T-helper 2 cell treated with Interferon-gamma antibody and Interleukin-4, amounts not matched to agents 5 μg/mL and 100 μg/mL, for 36 hours (primary cell): ENCODE measurements at places on chromosomes 11 and 22.
A peak's percentile ranks its signal among the peaks of the same experiment; 100 is the strongest.

GRCh38 chr11:94283678-94284077 lies 20.7 kb upstream of the IZUMO1R start:
- no peak for DNase-seq

GRCh38 chr11:133559382-133559781 lies 27.1 kb upstream of the OPCML start:
- DNase-seq, result no peak

- no peak for DNase-seq
Measured at GRCh38 chr11:124176925-124177715, 6.0 kb upstream of the OR10D3 start.

DNA sequence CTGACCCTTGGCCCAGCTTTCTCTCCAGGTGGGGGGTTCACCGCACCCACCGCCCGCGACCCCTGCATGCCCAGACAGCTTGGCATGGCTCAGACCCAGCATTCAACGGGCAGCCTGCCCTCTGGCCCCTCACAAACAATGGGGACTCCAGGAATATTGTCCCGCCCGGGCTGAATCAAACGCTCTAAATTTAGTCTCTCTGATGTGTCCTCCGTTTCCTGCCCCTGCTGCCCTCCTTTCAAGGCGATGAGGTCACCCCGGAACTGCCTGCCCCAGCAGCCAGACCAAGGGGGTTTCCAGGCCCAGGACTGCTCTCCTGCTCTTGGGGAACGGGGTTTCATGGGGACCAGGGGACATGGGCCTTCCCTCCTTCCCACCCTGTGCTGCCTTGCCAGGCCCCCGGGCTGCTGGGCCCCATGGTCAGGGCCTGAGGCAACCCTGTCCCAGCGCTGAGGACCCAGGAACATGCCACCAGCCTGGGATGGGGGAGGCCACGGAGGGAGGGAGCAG lies 10.1 kb upstream of the PDGFB start:
- peak; percentile 67 for DNase-seq

GRCh38 chr11:73034331-73034730 lies 107.8 kb downstream of the FCHSD2 start:
- DNase-seq, result no peak

GRCh38 chr11:34926101-34926830 lies 9.8 kb downstream of the PDHX start:
- no peak for DNase-seq

GRCh38 chr11:123301696-123302400 lies 106.8 kb upstream of the CLMP start:
- peak; percentile 81 for DNase-seq

- no peak for DNase-seq
Measured at GRCh38 chr11:39817241-39817640, 1642.2 kb downstream of the LRRC4C start.

DNA sequence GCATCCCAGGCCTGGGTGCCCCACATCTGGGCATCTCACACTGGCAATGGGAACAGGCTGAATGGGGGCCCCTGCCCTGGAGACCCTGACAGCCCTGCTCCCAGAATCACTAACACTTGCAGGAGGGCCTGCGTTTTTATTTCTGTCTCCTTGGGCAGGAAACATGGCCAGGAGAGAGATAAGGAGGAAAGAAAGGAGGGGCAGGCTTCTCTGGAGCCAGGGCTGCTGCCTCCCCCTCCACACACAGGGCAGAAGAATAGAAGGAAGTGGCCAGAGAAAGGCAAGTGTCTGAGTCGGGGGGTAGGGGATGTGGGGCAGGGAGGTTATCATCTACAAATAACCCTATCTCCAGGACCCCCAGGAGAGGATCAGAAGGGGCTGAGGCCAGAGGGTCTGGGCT lies 25.5 kb upstream of the TSPAN18 start:
- no peak for DNase-seq

- DNase-seq, result no peak
Measured at GRCh38 chr11:95284057-95285052, 53.4 kb upstream of the SESN3 start.

- no peak for DNase-seq
Measured at GRCh38 chr11:107180236-107180635, 162.0 kb upstream of the GUCY1A2 start.

DNA sequence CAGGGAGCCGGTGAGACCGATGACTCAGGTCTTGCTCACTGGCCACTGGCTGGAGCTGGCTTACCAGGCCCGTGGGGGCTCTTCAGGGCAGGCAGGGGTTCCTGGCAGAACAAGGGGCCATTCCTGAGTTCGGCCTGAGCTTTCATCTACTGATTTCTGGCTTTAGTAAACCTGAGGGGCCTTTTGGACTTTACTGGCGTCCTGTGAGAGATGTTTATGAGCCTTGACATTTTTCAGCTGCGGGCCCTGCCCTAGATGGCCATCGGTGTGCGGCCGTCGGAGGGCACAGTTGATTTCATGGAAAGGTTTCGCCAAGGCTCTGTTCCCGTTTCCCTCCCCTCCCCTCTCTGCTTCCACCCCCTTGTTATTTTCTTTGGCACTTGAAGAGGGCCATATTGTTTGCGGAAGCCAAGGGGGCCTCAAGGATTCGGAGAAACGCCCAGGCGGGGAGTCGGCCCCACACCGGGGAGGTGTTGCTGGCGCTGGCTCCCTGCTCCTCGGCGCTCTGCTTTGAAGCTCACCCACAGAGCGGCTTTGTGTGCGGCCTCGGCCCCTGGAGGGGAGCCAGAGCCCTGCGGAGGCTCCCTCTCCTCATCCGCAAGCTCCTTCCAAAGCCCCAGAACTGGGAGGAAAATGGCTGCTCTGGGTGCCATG lies 17.7 kb downstream of the ELF5 start:
- no peak for DNase-seq

GRCh38 chr11:123674297-123674696 lies 19.9 kb upstream of the SCN3B start:
- no peak for DNase-seq

- DNase-seq, result no peak
Measured at GRCh38 chr11:10236840-10237239, 57.2 kb downstream of the SBF2 start.

DNA sequence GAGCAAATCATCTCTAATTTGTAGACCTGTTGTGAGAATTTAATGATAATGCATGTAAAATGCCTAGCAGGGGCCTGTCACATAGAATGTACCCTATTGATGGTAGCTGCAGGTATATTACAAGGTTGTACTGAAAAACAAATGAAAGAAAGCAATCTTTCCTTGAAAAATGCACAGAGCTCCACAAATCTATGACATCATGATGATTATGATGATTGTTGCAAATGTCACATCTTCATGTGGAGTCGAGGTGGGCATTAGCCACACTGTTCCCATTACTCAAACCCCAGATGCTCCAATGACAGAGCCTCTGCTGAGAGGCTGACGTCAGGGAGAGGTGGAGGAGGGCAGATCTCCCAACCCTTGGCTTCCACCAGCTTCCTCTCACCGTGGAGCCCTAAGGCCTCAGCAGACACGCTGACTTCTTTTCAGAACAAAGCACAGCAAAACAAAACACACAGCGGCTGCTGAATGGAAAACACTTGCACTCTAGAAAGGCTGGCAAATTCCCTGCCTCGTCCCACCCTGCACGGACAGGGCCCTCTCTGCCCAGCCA lies 298.3 kb downstream of the KIRREL3 start:
- DNase-seq, result no peak

GRCh38 chr11:123429336-123429735 lies 733 bp upstream of the GRAMD1B start:
- no peak for DNase-seq
